ENCODE measurements at places on chromosomes 4 and X.
A peak's percentile ranks its signal among the peaks of the same experiment; 100 is the strongest.

- no peak for DNase-seq
Observed at GRCh38 chr4:134668237-134668636, 466.6 kb upstream of the PABPC4L start.

DNA sequence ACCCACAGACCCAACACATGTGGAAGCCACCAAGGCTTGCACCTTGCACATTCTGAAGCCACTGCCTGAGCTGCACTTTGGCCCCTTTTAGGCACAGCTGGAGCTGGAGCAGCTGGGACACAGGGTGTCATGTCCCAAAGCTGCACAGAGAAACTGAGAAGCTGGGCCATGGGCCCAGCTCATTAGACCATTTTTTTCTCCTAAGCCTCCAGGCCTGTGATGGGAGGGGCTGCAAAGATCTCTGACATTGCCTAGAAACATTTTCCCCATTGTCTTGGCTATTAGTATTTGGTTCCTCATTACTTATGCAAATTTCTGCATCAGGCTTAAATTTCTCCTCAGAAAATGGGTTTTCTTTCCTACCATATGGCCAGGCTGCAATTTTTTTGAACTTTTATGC lies 447.4 kb upstream of the HS3ST1 start:
- DNase-seq: no peak

- no peak for DNase-seq
Observed at GRCh38 chr4:119729835-119730670, 101.4 kb upstream of the PDE5A start.

- DNase-seq: no peak
Observed at GRCh38 chr4:139587446-139587845, 31.4 kb upstream of the SETD7 start.

GRCh38 chrX:11992271-11992670 lies 146.0 kb upstream of the FRMPD4 start:
- DNase-seq: no peak

DNA sequence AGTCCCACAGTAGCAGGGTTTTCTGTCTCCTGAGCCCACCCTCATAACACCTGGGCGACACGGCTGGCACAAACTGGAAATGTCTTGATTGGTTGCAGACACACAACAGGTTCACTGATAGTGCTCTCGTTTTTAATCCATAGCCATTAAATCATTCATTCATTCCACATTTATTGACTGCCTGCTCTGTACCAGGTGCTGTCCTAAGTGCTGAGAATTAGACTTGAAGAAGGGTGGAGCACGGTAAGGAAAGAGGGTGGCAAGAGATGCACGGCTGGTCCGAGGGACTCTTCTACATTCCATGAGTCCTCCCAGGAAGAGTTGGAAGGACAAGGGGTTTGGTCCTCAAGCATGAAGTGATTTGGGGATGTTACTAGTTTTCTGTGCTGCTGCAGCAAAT lies 100.0 kb downstream of the RELL1 start:
- no peak for DNase-seq

DNA sequence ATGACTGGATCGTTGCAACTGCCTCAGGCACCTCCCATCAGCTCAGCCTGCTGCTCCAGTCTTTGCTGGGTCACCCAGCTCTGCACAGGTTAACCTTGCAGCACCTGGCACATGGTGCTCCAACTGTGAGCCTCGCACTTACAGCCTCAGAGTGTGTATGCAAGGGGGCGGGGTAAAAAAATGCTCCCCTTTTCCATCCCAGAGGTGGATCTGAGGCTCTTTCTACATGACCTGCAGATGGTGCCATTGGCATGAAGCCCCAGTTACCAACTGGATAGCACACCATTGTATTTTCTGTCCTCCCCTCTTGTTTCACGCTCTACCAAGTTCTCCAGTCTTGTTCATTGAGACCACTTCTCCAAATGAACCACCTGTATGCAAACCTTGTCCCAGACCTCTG lies 46.2 kb upstream of the TRPC3 start:
- DNase-seq: no peak

DNA sequence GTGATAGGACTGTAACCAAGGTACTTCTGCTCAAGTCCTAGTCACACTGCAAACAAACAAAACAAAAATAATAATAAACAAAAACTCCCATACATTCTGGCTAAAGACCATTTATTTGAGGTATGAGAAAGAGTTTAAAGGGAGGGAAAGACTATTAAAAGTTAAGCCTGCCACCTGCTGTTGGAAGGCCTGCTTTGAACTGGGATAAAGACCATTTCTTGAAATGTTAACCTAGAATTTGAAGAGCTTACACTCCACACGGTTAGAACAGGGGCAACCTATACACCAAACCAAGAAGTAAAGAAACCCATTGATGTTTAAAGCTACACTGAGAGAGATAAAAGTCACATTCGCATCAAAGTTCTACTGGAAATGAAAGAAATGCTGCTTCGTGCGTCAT lies 548.7 kb upstream of the DIPK2B start:
- no peak for DNase-seq

DNA sequence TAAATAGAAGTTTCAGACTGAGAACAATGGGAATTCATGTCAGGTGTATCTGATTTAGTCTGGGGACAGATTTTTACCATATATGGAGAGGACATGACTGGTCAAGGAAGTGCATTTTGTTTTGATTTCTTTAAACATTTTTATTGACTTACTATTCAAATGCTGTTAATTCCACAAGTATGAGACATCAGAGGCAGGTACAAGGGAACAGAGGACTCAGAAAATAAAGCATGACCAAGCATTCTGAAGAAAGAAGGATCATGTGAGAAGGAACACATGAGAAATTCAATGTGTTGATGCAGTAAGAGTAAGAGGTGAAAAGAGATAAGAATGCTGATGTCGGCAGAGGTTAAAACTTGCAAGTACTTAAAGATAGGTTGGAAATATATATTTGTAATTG lies 1452.6 kb downstream of the PCDH7 start:
- DNase-seq: no peak

DNA sequence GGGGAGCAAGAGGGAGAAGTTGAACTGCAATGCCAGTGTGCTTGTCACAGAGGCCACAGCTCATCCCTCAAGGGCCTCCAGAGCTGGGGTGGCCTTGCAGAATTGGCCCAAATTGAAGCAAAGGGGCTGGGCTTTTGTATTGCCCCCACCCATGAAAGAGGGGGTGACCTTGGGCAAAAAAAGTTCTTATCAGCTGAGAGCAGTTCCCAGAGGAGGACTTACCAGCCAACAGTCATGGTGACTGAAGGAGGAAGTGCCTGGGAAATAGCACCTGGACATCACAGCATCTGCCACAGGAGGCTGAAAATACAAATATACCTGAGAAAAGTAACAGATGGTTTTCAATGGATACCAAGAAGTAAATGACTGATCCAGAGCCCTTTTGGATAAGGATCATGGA lies 262.4 kb downstream of the MID1IP1 start:
- DNase-seq: no peak

- DNase-seq: no peak
Observed at GRCh38 chr4:182261651-182262223, 18.5 kb downstream of the TENM3 start.

DNA sequence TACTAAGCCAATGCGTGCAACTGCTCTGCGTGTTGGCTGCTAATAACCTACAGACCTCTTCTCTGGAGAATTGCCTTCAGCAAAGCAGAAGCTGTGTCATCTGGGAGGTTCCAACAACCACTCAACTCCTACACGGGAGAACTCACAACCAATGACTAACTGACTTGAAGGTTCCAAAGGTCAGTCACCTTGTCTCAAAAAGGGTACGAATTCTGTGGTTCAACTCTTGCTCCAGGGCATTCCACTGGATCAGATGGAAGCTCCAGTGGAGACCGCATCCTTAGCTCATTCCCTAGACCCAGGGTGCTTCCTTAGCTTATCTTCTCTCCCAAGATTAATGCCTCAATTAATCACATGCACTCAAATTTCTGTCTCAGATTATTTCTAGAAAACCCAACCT lies 222.7 kb downstream of the CHIC2 start:
- no peak for DNase-seq

GRCh38 chr4:149029056-149029651 lies 586.9 kb upstream of the NR3C2 start:
- no peak for DNase-seq

DNA sequence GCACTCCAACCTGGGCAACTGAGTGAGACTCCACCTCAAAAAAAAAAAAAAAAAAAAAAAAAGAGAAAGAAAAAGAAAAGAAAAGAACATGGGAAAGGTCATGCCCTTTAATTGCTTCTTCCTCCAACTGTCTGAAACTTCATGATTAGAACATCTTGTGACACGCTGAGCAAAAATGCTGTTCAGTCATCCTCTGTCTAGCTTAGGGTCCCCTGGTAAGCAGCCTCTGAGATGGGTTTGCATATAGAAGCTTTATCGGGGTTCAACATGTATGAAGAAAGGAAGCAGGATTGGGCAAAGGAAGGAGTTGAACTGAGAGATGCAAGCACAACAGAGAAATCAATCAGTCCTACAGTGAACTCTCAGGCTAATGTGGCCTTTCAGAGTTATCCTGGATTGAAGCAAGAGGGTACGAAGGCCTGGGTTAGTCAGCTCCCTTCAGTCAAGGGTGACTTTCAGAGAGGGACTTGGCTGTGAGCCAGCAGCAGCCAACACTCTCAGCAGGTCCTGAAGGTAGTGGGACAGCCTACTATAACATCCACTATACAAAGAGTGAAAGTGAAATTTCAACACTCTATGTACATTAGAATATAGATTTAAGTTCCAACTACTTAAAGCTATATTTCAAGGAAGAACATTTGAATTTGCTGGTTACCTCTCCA lies 11.4 kb downstream of the MAOB start:
- DNase-seq: no peak

DNA sequence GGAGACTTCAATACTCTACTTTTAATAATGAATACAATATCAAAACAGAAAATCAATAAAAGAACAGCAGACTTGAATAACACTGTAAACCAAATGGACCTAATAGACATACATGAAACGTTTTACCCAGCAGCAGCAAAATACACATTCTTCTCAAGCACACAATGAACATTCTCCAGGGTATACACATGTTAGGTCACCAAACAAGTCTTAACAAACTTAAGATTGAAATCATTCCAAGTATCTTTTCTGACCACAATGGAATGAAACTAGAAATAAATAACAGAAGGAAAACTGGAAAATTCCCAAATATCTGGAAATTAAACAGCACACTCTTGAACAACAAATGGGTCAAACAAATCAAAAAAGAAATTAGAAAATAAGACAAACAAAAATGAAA lies 145.0 kb upstream of the CT83 start:
- DNase-seq: no peak

- no peak for DNase-seq
Observed at GRCh38 chr4:94909645-94910044, 151.9 kb downstream of the BMPR1B start.

DNA sequence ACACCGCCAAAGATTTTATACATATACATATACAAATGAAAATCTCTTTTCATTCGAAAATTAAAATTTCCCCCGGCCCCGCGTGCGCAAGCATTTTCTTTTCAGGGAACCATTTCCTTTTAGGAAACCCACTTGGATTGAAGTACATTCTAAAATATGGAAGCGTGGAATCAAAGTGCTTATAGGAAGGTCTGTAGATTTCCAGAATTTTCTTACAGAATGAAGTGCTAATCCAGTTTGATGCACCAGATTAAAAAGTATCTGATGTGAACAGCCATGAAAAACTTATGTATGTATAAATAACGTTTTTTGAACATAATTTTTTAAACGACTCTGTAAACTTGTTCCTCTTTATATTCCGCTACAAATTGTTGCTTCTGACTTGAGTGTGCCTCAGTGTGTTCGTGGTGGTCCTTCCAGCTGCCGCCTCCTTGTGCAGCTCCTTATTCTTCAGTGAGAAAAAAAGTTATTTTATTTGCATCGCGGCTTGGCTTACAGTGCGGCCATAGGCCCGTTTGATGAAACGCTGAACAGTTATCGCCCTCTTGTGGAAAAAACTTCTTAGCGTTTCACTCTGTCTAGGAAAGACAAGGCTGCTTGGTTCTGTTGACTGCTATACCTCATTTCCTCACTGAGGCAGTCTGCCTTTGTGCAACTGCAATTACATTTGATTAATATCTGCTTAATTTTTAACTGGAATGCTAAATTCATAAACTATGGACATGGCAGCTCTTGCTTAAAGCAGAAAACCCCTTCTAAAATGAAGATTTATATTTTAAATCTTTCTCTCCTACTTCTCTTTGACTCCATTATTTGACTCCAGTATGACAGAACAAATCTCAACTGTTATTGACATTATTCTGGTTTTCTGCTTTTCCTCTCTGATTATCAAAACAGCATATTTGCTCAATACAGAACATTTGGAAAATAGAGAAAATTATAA lies 4.7 kb upstream of the NKX6-1 start:
- peak; percentile 7 for DNase-seq
